Calu3 (cell line): ENCODE measurements at places on chromosomes 12 and 14. TPM values are rescaled to one million over a fixed set of nuclear protein-coding genes. Genes with fewer than 3 reads are reported as not detected.

The SLC17A8 gene
- not detected in 2 replicates for total RNA-seq

- H3K27ac ChIP-seq = no peak overlapping the region
- peaks cover 23% of the 10 kb centered on the region for H3K36me3 ChIP-seq
- H3K4me1 ChIP-seq = no peaks in the 10 kb centered on the region
- DNase-seq = no peak
Observed at GRCh38 chr14:76779221-76780057, 18.2 kb downstream of the VASH1 start.

DNA sequence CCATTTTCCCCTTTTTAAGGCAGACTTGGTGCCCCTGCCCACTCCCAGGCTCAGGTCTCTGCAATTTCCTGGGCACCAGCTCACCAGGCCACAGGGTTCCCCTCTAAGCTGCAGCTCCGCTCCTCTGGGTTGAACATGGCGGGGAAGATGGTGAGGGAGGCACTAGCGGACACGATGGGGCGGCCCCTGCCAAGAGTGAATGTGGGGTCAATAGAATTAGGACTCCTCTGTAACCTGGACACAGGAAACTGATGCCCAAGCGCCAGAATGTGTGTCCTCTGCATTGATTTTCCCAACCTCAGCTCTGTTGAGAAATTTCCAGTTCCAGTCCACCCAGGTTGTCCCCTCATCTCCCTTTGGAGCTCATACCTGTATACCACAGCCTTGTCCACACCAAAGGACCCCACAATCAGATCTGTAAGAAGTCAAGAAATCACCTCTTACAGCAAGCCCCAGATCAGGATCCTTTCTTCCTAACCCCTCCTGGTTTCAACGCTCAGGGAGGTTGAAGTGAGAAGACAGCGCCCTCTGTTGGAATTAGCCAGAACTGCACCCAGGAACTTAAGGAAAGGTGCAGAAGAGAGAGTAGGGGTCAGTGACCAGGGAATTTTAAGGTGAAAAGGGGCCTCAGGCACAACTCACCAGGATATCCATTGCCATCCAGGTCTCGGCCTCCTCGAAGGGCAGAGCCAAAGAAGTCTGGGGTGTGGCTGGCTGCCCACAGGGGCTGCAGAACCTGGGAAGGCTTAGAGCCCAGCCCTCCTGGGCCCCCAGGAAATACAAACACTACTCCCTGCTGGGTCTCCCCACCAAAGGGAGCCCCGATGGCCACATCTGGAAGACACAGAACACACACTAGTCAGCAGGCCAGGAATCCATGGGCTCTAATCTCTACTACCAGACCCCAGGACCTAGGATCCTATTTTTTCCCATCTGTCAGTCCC lies 14.7 kb downstream of the ITGA5 start:
- H3K27ac ChIP-seq = no peak overlapping the region
- no peaks in the 10 kb centered on the region for H3K4me1 ChIP-seq
- H3K4me3 ChIP-seq = no peak overlapping the region
- no peaks in the 10 kb centered on the region for H3K36me3 ChIP-seq

DNA sequence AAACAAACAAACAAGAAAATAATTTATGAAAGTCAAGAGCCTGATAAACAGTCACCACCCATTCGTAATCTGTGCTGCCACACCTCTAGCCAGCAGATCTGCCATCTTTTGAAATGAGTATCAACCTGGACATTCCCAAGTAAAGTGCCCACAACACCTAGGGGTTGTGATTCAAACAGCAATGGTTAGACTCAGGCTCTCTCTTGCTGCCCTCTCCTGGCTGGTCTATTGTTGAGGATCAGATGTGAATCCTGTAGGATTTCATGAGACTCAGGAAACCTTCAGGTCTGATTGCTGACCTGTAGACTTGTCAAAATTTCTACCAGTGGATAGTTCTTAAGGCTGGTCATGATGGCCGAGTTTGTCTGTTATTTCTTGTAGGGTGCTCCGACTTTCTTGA lies 26.8 kb downstream of the DGLUCY start:
- H3K4me1 ChIP-seq = no peaks in the 10 kb centered on the region
- H3K4me3 ChIP-seq = no peak overlapping the region
- no peaks in the 10 kb centered on the region for H3K27me3 ChIP-seq
- H3K27ac ChIP-seq = no peak overlapping the region

- no peak overlapping the region for H3K27ac ChIP-seq
- no peak for DNase-seq
- H3K27me3 ChIP-seq = no peaks in the 10 kb centered on the region
Observed at GRCh38 chr14:50110323-50111037, 5.9 kb downstream of the VCPKMT start.
